ENCODE measurements at places on chromosomes 7 and 10. TPM values are rescaled to one million over a fixed set of nuclear protein-coding genes. Genes with fewer than 3 reads are reported as not detected.
A peak's percentile ranks its signal among the peaks of the same experiment; 100 is the strongest.

DNA sequence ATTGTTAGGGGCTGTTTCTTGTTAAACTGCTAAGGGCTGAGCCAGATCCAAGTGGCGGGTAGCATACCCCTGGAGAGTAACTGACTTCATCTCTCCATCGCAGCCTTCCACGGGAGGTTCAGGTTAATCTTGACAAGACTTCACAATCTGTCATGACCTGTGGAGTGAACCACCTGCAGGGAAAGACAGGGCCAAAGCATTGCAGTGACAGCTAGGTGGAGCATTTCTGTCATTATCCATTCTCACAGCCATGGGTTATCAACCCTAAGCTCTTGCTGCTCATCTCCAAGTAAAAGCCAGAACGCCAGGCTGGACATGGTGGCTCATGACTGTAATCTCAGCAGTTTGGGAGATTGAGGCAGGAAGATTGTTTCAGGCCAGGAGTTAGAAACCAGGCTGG is 17.2 kb downstream of the ABCC2 start:
- no peak for DNase-seq

- no peak for DNase-seq
These were observed 70.2 kb downstream of the LRGUK start for GRCh38 chr7:134197345-134197744.

GRCh38 chr7:148963583-148964482 is 64.5 kb downstream of the PDIA4 start:
- DNase-seq, result no peak

Gene HGF
- total RNA-seq, result 2.2 TPM

DNA sequence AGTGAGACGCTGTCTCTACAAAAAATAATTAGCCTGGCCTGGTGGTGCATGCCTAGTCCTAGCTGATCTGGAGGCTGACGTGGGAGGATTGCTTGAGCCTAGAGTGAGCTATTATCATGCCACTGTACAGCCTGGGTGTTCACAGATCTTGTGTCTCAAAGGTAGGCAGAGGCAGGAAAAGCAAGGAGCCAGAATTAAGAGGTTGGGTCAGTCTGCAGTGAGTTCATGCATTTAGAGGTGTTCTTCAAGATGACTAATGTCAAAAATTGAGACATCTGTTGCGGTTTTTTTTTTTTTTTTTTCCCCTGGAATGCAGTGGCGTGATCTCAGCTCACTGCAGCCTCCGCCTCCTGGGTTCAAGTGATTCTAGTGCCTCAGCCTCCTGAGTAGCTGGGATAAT is 5.4 kb downstream of the PPIA start:
- DNase-seq, result no peak

GRCh38 chr10:58575491-58575890 is 62.8 kb downstream of the BICC1 start:
- DNase-seq, result no peak

Gene IFT22
- total RNA-seq, result 34.1 TPM

Gene EPO
- total RNA-seq, result 0.23 TPM

- no peak for DNase-seq
These were observed 73.1 kb upstream of the HECW1 start for GRCh38 chr7:43039346-43039745.

Gene ANXA8L1
- not detected for total RNA-seq

- no peak for DNase-seq
These were observed 145.2 kb downstream of the AUTS2 start for GRCh38 chr7:69743436-69743835.

Gene ACBD7
- total RNA-seq, result not detected

GRCh38 chr10:14487488-14487883 is 156.8 kb upstream of the FRMD4A start:
- DNase-seq, result no peak

Gene VGF
- total RNA-seq, result not detected

Gene VENTX
- 0.42 TPM for total RNA-seq

DNA sequence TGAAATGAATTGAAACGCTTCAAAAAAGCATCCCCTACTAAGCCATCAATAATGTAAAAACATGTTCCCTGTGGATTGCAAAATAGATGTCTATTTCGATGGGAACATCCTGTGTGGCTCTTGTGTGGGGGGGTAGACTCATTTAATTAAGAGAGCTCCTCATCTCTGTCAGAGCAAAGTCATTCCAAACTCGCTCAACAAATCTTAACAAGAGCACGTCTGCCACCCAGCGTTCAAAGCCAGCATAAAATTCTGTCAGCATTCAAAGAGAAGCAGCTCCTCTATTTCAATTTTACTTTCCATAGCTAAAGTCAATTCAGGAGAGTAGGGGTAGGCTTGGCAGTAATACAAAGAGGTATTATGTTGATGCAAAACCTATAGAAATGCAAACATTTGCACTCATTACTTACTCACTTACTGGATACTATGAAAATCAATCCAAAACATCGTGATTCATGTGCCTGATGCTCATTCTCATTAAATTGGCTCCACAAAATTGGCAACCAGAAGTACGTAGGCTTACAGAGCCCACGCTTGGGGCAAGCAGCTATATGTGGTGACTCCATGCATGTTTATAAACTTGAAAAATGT is 114.9 kb downstream of the IPMK start:
- peak; percentile 18 for DNase-seq

- DNase-seq, result no peak
These were observed 1.4 kb downstream of the ANKMY2 start for GRCh38 chr7:16644157-16644556.

- DNase-seq, result no peak
These were observed 47.7 kb downstream of the LYZL2 start for GRCh38 chr10:30581779-30582380.

Gene NACAD
- 4.3 TPM for total RNA-seq

DNA sequence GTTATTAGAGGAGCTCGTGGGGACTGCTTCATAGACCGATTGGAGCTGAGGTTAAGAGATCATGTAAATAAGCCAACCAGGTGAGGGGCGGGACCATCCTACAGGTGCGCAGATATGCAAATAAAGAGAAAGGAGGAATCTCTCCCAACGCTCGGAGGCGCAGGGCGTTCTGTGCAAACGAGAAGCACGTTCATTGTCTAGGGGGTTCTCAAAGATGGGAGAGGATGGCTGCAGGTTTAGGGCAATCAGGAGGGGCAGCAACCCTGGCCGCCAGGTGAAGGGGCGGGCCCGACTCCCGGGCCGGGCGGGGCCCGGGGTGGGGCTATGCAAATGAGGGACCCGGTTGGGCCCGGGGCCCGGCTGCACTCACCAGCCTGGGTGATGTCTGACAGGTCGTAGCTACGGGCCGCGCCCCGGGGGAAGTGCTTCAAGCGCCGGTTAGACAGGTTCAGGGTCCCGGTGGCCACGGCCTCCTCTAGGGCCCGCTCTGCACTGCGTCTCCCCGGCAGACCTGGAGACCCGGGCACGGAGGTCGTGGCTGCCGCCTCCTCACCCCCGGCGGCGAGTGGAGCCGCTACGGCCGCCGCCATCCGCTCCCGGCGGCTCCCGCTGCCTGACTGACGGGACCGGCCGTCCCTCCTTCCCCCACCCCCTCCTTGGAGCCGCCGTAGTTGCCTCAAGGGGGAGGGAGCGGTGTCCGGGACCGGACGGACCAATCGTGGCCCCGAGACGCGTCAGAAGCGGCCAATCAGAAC is at the start of gene LRCH4:
LRCH4 (minus strand) TSS at position 619 of the 755 bp plus-strand sequence; CDS start at position 590, 29 bp downstream.
- peak; percentile 65 for DNase-seq

DNA sequence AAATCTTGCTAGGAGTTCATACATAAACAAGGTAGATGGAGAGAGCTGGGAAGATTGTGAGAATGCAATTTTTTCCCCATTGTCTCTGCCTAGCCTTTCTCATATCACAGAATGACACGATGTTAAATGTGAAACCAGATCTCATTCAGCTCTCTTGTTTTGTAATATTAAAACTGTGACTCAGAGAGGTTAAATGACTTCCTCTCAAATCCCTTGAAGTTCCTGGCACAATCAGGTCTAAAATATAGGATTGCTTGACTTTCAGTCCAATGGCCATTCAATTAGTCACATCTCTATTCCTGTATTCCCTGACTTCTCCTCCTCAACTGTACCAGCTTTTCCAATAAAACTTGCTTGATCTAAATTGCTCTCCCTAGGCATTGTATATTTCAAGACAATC is 3.1 kb downstream of the ANKRD22 start:
- DNase-seq, result no peak

GRCh38 chr7:48053736-48054135 is 18.4 kb downstream of the C7orf57 start:
- no peak for DNase-seq

GRCh38 chr7:131581241-131582051 is 25.0 kb upstream of the PODXL start:
- peak; percentile 84 for DNase-seq

Gene CASTOR2
- total RNA-seq, result 51.1 TPM

DNA sequence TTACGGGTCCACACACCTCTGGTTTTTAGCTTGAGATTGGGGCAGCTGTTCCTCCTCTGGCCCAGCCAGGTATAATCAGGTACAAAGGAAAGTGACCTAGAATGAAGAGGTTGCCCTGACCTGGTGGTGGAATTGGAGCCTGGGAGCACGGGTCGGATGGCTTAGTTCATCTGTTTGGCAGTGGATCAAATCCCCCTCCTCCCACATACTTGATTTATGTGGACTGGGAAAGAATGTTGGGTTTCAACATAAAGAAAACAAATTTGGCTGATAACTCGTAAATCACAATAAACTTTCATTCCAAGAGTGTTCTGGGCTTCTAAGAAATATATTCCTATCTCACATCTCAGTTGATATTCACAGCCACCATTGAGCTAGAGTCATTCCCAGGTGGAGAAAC is 186.8 kb downstream of the CUX1 start:
- no peak for DNase-seq

GRCh38 chr7:131533151-131533559 is 23.3 kb downstream of the PODXL start:
- no peak for DNase-seq

- DNase-seq, result no peak
These were observed 50.0 kb upstream of the PPP1R3C start for GRCh38 chr10:91682912-91683311.

GRCh38 chr7:31805209-31805818 is 118.3 kb downstream of the PPP1R17 start:
- no peak for DNase-seq

DNA sequence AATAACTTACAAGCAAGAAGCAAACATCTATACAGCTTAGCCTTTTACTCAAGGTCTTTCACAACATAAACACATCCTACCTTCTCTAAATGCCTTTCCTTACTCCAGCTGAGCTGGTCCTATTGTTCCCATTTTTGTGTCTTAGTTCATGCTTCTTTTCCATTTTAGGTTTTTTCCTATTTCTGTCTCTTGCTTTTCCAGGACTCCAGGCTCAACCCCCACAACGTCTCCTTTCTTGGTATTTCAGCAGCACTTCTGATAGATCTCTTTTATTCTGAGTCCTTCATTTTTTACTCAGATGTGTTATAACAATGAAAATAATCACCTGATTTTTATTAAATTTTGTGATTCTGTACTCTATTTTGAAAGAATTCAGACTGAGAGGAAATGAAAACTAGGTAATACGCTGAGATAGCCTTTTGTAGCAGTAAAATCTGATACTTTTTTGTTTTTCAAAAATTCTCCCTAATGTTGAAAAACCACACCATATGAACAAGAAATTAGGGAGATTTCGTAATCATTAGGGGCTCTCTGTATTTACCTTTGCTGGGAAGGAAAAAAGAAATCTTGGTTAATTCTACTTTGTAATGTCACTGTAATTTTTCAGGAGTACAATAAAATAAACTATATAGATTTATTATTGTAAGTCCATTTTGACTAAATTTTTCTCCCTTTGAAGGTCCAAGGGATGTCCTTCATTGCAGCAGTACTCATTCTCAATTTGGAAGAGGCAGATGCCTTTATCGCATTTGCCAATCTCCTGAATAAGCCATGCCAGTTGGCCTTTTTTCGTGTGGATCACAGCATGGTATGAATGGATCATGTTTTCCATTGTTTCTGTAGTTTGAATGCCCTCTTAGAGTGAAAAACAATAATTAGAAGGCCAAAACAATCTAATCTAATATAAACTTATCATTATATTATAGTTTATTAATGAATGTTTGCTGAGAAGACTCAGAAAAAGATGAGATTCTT is 24.0 kb upstream of the HELLS start:
- DNase-seq, result no peak

- DNase-seq, result no peak
These were observed 52.1 kb upstream of the LMTK2 start for GRCh38 chr7:98054585-98054984.

GRCh38 chr10:75040576-75040975 is 70.9 kb upstream of the SAMD8 start:
- DNase-seq, result no peak

- DNase-seq, result no peak
These were observed 17.1 kb downstream of the MCU start for GRCh38 chr10:72709041-72709440.

GRCh38 chr7:47581438-47581803 is 490 bp downstream of the TNS3 start:
- DNase-seq, result peak; percentile 39

Gene GFRA1
- total RNA-seq, result 0.96 TPM

GRCh38 chr10:29658984-29659965 is 24.5 kb upstream of the SVIL start:
- no peak for DNase-seq

Gene ZNF467
- total RNA-seq, result 4.7 TPM

GRCh38 chr7:132610995-132611394 is 34.7 kb upstream of the PLXNA4 start:
- no peak for DNase-seq

- DNase-seq, result no peak
These were observed 77.4 kb downstream of the WIPF3 start for GRCh38 chr7:29883462-29884398.

Gene PTPN20
- total RNA-seq, result 21.2 TPM

Gene PKD2L1
- not detected for total RNA-seq

DNA sequence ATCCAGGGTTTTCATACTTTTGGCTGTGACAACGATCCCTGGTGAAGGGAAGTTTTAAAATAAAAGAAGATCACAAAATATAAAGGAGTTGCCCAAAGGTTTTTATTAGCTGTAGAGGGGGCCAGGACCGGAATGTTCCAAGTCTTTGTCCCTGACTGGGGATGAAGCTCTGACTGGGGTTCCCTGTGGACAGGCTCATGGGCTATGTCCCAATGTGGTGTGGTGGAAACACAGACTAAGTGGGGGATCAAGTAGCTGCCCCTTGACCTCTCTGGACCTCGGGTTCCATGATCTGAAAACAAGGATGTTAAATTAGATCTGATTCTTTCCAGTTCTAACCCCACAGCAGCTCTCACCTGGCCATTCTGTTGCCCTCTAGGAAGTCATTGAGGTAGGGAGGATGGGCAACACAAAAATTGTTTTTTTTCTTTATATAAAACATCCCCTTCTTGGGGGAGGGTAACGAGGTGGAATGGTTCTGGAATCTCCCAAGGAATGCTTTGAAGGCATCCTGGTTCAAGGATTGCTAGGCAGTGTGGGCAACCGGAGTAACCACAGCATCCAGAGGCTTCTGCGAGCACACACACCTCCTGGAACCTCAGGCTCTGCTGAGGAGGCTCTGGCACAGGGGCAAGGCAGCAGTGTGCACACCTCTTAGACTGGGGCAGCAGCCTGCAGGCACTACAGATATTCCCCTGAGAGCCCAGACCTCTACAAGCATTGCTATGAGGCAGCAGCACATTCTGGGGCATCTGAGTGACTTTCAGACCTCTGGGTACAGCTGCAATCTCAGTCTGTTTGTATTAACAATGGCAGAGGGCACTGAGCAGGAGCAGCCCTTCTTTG is 21.4 kb upstream of the CRYGN start:
- DNase-seq, result no peak

Gene CALHM3
- total RNA-seq, result not detected

Data from heart right ventricle (tissue), 16 donors.